ENCODE measurements at places on chromosomes 7 and 10. TPM values are rescaled to one million over a fixed set of nuclear protein-coding genes. Genes with fewer than 3 reads are reported as not detected.

Gene GNGT1
- total RNA-seq = not detected

Gene NET1
- total RNA-seq = 113 TPM

Gene ZNF679
- total RNA-seq = not detected

Gene OR6B1
- total RNA-seq = not detected

Gene CPA2
- 0.67 TPM for total RNA-seq

Gene DNAJB6
- total RNA-seq = 118 TPM

Gene MBL2
- not detected for total RNA-seq

Gene TMEM273
- 17.0 TPM for total RNA-seq

Gene KCNMA1
- 117 TPM for total RNA-seq

Gene ADRA2A
- 6.6 TPM for total RNA-seq

Gene SNCG
- 55.9 TPM for total RNA-seq

Gene SLC39A12
- 0.10 TPM for total RNA-seq

Gene RARRES2
- 153 TPM for total RNA-seq

Gene GRB10
- total RNA-seq = 52.6 TPM

Gene TMEM176A
- total RNA-seq = 47.2 TPM

Gene PNLIPRP3
- total RNA-seq = not detected

Gene CALML3
- total RNA-seq = not detected

Gene PPP1R17
- not detected for total RNA-seq

Gene PFKFB3
- 43.1 TPM for total RNA-seq

Gene LRIT1
- total RNA-seq = not detected

Gene FBXO24
- 0.51 TPM for total RNA-seq

Gene FZD1
- total RNA-seq = 17.7 TPM

Gene FEZF1
- not detected for total RNA-seq

Gene ADAM12
- total RNA-seq = 2.8 TPM

Gene STEAP1
- 33.6 TPM for total RNA-seq

Gene CTAGE4
- 0.29 TPM for total RNA-seq

Gene IGF2BP3
- total RNA-seq = 0.48 TPM

Gene JAKMIP3
- total RNA-seq = 0.62 TPM

Gene SLC26A3
- total RNA-seq = not detected

Gene ACSM6
- not detected for total RNA-seq

Gene PDK4
- 66.4 TPM for total RNA-seq

Gene TUBAL3
- not detected for total RNA-seq

Gene SPDYE11
- not detected for total RNA-seq

Gene PRKAR2B
- total RNA-seq = 5.8 TPM

Gene NEURL1
- total RNA-seq = 0.48 TPM

Gene OSBPL3
- 9.1 TPM for total RNA-seq

Gene FAM185A
- 8.0 TPM for total RNA-seq

Gene ERVW-1
- total RNA-seq = not detected
